ENCODE measurements at places on chromosomes 1 and 21.

DNA sequence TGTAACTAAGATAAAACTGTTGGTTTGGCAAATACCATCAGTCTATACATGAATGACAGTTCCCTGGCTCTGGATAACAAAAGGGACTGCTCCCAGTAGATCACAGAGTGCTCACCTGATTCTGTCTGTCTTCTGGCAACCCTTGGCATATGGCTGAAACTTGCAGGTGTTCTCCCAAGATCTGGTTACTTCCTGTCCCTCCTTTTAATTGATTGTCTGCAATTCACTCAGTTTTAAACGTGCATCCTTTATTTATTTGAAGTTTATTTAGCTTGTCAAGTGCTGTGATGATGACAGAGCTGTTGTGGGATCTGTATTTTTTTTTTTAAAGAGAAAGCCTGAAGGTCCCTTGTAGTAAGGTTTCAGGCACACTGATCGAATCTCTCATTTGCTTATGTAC, 3.4 kb downstream of the KCNA3 start:
- DNase-seq, result no peak

DNA sequence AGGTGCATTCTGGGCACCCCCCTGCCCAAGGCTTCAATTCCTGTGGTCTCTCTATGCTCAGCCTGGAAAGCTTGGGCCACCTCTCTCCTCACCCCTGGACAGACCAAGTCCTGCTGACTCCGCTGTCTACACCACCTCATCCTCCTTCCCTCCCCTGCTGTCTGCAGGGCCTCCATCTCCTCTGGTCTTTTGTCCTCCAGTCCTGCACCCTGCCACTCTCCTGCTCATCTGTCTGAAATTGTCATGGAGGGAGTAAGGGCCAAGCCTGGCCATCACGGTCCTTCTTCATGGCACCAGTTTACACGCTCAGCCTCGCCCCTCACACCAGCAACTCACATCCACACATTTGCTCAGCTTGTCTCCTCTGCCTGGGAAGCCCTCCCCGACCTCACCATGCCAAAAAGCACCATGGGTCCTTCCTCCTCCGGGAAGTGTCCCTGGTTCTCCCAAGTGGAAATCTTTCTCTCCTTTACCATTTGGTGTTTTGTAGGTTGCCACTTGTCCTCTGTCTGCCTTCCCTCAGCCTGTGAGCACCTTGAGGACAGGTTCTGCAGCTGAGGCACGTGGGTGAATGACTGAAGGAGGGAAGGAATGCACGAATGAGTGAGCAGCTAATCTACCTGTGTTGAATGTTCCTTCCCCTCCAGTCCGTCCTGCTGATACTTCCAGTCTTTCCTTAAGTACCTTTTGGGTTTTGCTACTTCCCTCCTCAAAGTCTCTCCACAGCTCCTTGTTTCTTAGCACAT, 2.1 kb upstream of the SLC2A1 start:
- DNase-seq, result no peak

DNA sequence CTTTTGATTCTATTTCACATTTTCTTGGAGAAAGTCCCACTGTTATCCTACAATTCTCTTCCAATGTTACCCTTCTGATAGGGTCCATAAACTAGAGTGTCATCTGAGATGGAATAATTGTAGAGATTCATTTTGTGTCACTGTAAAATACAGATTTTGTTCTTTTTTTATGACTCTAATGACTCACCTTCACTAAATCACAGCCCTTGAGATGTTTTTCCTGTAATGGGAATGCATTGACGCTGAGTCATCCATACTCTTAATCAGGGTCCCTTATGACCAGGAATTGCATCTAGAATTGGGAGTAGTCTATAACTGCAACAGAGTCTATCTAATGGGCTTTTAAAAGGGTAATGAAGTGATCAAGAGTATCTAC, 315.5 kb downstream of the TGFB2 start:
- DNase-seq, result no peak

DNA sequence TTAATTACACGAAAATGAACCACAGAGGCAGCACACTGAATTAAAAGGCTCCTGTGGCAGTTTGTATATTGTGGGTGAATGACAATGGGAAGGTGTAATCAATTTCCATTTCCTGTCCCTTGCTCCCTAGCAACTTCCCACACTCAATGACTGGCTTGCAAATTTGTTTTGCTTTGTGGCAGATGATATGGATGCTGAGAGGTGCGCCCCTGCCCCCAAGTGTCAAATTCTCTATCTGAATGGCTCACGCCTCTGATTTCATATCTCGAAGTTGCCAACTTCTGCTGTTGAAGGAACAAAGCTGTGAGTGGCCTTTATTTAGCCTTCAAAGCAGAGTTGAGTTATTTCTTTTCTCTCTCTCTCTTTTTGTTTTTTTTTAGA, 86.0 kb downstream of the FOXD2 start:
- no peak for DNase-seq

GRCh38 chr1:218339267-218339831, 5.8 kb upstream of the TGFB2 start:
- peak; percentile 70 for DNase-seq

- peak; percentile 81 for DNase-seq
Measured at GRCh38 chr1:51627672-51628071, 10.8 kb downstream of the OSBPL9 start.

- DNase-seq, result no peak
Measured at GRCh38 chr1:154263465-154264332, 8.7 kb upstream of the HAX1 start.

GRCh38 chr1:2529784-2530512, at the start of gene HES5:
Gene HES5, minus strand, starts transcription at chr1:2530263. Its CDS starts 99 bp downstream, at chr1:2530164.
- DNase-seq, result no peak

- DNase-seq, result no peak
Measured at GRCh38 chr1:184773762-184774320, 19.2 kb upstream of the EDEM3 start.

DNA sequence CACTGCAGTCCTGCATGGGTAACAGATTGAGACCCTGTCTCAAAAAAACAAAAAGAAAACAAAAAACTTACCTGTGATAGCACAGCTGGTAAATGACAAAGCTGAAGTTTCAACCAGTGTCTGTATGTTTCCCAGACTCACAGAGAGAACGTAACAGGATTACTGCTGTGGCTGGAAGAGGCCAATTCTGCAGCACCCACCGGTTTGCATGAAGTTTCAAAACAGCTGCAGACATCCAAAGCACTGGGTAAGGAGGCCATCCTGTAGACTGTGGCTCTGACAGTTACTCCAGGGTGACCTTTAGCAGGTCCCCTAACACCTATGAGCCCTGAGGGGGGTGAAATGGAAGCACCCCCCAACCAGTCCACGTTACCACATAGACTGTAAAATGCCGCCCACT, 7.5 kb downstream of the ID3 start:
- no peak for DNase-seq

GRCh38 chr21:44907966-44908895, 12.5 kb downstream of the ITGB2 start:
- peak; percentile 69 for DNase-seq

DNA sequence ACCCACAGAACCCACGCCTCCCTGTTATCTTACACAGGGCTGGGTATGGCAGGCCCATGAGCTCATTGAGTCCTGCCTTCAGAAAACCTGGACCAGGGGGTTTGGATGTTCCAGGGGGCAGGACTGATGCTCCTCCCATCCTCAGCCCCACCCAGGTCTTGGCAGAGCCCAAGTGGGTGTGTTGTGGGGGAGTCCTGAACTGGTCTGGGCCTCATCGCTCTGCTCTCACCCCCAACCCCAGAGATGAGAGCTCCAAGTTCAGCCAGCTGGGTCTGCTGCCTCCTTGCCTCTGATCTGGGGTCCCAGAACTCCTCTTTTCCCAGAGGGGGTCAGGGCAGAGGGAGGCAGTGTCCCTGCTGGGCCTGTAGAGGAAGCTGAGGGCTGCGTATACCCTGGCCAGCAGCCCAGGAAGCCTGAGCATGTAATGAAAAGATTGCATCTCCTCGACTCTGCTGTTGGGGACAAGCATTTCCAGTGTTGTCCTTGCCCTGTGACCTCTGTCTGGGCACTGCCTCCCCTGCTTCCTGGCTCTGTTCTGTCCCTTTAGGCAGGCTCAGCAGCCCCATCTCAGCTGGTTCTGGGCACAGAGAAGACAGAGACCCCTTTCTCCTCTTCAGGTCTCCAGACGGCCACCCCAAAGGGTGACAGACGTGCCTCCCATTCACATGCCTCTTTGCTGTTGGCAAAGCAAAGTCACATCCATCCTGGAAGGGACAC, 54.7 kb upstream of the EPS8L3 start:
- no peak for DNase-seq

- no peak for DNase-seq
Measured at GRCh38 chr1:152398812-152399698, 15.0 kb downstream of the CRNN start.

DNA sequence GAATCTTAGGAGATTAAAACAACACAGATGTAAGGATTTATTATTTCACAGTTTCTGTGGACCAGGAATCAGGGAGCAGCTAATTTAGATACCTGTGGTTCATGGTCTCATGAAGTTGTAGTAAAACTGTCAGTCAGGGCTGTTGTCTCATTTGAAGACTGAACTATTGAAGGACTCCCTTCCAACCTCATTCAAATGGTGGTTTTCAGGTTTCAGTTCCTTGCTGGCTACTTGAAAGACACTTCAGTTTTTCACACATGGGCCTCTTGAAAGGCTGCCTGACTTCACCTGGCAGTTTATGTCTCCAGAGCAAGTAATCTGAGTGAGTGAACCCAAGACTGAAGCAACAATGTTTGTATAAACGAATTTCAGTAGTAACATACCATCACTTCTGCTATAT, 915.9 kb downstream of the PLA2G4A start:
- no peak for DNase-seq

DNA sequence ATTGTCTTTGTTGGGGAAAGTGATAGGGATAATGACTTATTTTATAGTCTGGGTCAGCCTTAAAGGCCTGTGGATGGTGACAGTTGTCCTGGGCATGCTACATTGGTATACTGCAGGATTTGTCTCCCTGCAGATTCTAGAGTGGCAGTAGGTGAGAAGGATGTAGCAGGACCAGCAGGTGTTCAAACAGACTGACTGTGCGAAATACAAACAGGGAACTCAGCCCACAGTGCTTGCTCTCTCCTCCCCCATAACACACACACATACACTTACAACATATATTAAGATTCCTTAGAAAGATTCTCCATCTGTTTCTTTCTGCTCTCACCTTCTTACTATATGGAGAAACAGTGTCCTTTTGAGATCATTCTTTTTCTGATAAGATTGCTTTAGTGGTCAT, 6.9 kb downstream of the PDE4B start:
- DNase-seq, result no peak

DNA sequence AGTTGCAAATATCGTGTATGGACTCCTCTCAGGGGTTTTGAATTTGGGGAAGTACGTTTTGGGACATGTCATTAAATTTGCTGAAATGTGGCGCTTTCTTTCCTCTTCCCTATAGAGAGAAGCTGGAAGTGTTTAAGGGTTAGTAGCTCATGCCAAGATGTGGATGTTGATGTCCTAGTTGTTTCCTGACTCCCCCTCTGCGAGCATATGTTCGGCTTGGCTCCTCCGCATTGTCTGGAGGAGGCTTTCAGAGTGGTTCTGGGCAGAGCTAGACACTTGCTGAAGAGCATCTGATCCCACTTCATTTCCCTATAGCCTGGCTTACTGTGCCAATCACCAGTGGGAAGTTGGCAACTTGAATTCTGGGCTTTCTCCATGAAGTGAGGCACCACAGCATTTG, 347.4 kb upstream of the B3GALT2 start:
- peak; percentile 18 for DNase-seq

- DNase-seq, result no peak
Measured at GRCh38 chr1:21267191-21268077, 22.8 kb downstream of the ECE1 start.

GRCh38 chr1:93828367-93828755, 50.6 kb downstream of the DNTTIP2 start:
- no peak for DNase-seq
